ENCODE measurements at places on chromosomes 4 and X.

- DNase-seq: no peak
Measured at GRCh38 chr4:172707622-172708021, 461.0 kb upstream of the GALNT7 start.

DNA sequence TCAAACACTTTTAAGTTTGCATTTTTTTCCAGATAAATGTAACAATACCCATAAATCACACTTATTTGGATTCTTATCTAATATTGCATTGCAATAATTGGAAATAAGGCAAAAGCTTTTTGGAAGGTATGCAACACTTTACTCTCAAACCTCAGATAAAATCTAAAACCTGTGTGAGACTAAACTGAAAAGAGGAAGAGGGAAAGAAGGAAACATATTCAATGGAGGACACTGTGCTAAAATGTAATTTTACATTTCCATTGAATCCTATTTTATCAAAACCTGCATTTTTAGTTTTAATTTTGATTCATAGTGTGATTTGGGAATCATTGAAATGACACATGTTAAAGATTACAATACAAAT lies 99.4 kb downstream of the HPGD start:
- DNase-seq: no peak

DNA sequence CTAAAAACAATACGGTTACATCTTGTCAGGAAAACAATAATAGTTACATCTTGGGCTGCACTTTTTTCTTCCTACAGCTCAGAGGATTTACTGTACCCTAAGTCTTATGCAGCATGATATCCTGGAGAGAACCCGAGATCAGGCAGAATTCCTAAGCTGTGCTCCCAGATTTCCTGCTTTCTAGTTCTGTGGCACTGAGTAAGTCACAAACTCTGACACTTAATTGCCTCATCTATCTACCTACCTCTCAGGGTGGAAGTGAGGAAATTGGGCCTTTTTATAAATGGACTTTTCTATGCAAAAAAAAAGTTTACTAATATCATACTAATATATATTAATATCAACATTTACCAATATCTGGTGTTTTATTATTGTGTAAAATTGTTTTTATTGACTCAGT lies 438.5 kb downstream of the INPP4B start:
- no peak for DNase-seq

- DNase-seq: no peak
Measured at GRCh38 chrX:6708041-6708440, 173.1 kb upstream of the VCX3A start.

GRCh38 chrX:86078650-86079049 lies 31.3 kb upstream of the CHM start:
- no peak for DNase-seq

GRCh38 chr4:184645904-184646610 lies 3.2 kb downstream of the CASP3 start:
- no peak for DNase-seq

DNA sequence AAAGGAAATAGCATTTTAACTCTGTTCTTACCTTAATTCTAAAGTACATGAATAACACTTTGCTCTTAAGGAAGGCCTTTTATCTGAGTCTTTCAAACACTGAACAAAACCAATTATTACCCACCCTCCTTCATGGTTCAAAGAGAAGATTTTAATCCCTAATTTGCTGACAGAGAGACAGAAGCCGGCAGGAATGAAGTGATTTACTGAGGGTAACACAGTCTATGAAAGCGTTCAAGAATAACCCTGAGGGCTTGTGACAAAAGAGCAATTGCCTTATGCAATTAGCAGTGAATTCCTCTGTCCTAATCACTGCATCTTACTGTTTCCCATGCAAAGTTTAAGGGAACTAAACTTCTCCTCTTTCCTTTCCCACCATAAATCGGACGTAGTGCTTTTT lies 144.1 kb downstream of the PACRGL start:
- no peak for DNase-seq

GRCh38 chrX:125998432-125998831 lies 167.7 kb downstream of the DCAF12L2 start:
- no peak for DNase-seq

DNA sequence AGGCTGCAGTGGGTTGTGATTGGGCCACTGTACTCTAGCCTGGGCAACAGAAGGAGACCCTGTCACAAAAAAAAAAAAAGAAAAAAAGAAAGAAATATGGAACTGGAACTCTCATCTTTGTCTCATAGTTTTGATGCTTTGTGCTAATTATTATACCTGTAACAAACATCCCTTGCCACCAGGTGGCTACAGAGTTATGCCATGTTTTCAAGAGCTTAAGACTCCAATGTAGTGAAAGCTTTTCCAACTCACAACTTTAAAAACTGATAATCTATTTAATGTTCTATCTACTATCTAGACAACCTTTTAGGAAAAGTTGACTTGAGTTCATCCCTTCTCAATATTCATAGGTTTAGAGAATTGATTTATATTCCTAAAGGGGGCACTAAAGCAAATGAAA lies 42.4 kb downstream of the HTR2C start:
- DNase-seq: no peak

DNA sequence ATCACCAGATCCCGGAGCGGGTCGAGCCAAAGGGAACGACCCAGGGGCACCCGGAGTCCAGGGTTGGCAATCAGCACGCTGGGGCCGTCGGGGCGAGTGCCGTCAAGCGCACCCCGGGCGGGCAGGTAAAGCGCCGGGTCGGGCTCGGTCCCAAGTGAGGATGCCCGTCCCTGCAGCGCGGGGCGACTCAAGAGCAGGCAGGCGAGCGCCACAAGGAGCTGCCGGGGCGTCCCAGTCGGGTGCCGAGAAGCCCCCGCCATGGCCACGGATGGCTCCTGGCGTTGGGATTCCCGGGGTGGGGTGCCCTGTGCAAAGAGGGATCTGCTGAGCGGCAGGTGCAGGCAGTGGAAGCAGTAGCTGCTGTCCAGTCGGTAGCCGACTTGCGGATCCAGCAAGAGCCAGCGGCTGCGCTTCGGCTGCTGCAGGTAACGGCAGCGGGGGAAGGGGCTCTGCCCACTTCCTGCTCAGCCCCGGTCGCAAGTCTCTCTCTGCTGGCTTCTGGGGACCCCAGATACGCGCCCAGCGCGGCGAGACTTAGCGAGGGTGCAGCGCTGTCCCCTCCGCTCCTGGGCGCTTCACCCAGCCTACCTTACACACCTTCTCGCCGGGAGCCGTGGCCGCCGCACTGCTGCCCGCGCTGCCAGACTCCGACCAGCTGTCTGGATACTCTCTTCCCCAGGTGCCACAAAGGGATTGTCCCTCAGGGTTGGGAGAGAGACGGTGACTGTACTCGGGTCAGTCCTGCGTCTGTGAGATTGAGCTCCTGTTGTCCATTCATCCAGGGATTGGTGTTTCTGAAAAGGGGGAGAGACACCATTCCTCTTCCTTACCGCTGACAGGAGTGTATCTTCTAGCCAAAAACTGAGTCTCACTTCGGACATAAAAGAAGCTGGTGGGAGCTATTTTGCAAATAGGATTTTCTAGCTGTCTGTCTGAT lies at the start of gene FREM3:
Gene FREM3, minus strand, starts transcription at position 260 of the 937 bp plus-strand sequence. Its CDS starts 0 bp downstream, at position 260.
- DNase-seq: no peak

Measured in GM12878 (cell line).